ENCODE measurements at places on chromosomes 6 and 20.

DNA sequence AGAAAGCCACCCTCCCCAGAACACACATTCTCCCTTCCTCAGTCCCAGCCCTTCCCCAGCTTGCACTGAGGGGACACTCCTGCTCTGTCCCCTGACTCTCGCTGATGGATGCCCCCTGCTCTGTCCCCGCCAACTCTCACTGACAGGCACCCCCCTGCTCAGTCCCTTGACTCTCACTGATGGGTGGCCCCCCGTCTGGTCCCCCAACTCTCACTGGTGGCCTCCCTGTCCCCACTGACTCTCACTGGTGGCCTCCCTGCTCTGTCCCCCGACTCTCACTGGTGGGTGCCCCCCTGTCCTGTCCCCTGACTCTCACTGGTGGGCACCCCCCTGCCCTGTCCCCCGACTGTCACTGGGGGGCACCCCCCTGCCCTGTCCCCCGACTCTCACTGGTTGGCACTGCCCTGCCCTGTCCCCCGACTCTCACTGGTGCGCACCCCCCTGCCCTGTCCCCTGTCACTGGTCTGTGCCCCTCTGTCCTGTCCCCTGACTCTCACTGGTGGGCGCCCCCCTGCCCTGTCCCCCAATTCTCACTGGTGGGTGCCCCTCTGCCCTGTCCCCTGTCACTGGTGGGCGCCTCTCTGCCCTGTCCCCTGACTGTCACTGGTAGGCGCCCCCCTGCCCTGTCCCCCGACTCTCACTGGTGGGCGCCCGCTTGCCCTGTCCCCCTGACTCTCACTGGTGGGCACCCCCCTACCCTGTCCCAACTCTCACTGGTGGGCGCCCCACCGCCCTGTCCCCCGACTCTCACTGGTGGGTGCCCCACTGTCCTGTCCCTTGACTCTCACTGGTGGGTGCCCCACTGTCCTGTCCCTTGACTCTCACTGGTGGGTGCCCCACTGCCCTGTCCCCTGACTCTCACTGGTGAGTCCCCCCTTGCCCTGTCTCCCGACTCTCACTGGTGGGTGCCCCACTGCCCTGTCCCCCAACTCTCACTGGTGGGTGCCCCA lies 60.9 kb downstream of the GINS1 start:
- H3K4me1 ChIP-seq = peaks cover 11% of the 10 kb centered on the region
- H3K27ac ChIP-seq = no peak overlapping the region
- DNase-seq = no peak
- no peaks in the 10 kb centered on the region for H3K27me3 ChIP-seq
- H3K36me3 ChIP-seq = no peaks in the 10 kb centered on the region
- no peak overlapping the region for H3K4me3 ChIP-seq

DNA sequence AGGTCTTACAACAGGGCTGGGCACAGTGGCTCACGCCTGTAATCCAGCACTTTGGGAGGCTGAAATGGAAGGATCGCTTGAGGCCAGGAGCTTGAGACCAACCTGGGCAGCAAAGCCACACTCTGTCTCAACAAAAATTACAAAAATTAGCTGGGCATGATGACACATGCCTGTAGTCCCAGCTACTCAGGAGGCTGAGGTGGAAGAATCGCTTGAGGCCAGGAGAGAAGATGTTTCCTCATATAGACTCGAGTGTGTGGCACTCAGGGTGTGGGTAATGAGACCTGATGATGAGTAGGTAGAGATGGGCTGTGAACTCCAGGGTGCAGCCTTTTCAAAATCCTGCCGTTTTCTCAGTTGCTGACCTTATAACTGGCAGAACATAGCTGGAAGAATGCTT lies 125.3 kb upstream of the FOXO3 start:
- H3K27me3 ChIP-seq = no peaks in the 10 kb centered on the region
- H3K27ac ChIP-seq = no peak overlapping the region
- peaks cover 4% of the 10 kb centered on the region for H3K4me1 ChIP-seq
- H3K36me3 ChIP-seq = no peaks in the 10 kb centered on the region

DNA sequence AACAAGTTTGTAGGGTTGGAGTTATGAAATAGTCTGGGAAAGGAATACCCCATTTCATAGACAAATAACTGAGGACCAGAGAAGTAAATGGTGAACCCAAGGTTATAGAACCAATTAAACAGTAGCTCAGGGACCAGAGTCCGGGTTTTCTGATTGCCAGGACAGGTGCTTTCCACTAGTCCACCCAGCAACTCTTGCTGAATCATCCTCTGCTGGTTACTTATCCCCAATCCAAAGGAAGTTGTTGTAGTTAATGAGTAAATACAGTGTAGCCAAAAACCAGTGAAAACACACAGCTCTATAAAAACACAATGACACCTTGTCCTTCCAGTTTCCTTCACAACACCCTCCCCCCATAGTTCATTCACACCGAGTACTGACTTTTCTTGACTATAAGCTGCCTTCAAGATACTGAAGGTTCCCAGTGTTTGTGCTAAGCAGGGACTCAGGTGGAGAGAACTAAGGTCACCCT lies 766 bp upstream of the TINAG start:
- no peak overlapping the region for H3K4me3 ChIP-seq
- no peak for DNase-seq
- H3K36me3 ChIP-seq = no peaks in the 10 kb centered on the region
- no peaks in the 10 kb centered on the region for H3K4me1 ChIP-seq

- no peaks in the 10 kb centered on the region for H3K36me3 ChIP-seq
- H3K4me3 ChIP-seq = no peak overlapping the region
- no peaks in the 10 kb centered on the region for H3K27me3 ChIP-seq
- H3K27ac ChIP-seq = no peak overlapping the region
- DNase-seq = no peak
- no peaks in the 10 kb centered on the region for H3K4me1 ChIP-seq
Measured at GRCh38 chr6:49676671-49677281, 36.6 kb downstream of the CRISP2 start.

DNA sequence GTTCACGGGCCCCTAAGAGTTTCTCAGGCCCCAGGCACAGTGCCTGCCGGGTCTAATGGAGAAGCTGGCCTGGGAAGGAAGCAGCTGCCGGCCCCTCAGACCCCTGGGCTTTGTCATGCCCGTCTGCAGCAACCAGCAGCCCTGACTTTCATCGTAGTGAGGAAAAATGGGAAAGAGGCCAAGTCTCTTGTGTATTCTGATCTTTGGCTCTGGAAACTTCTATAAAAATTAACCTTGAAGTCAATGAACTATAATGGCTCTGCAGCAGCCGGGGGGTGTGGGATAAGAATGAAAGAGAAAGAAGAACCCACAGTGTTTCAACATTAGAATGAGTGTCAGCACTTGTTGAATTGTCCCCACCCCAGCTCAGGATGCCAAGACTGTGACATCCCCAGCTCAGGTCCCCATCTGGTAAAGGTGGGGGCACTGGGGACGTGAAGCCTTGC lies 12.9 kb downstream of the TGM2 start:
- H3K27me3 ChIP-seq = no peaks in the 10 kb centered on the region
- H3K4me3 ChIP-seq = peak overlapping the region; percentile 43
- DNase-seq = no peak
- H3K27ac ChIP-seq = peak overlapping the region; percentile 80
- peaks cover 19% of the 10 kb centered on the region for H3K4me1 ChIP-seq
- no peaks in the 10 kb centered on the region for H3K36me3 ChIP-seq

GRCh38 chr20:40205971-40206370 lies 483.1 kb downstream of the MAFB start:
- H3K4me1 ChIP-seq = no peaks in the 10 kb centered on the region
- H3K36me3 ChIP-seq = no peaks in the 10 kb centered on the region
- H3K27me3 ChIP-seq = peaks cover 2% of the 10 kb centered on the region
